Retina (tissue), 1 donor: ENCODE measurements at places on chromosomes 11 and 22.

- DNase-seq, result no peak
These were observed 10.5 kb downstream of the MCAM start for GRCh38 chr11:119306373-119306890.

DNA sequence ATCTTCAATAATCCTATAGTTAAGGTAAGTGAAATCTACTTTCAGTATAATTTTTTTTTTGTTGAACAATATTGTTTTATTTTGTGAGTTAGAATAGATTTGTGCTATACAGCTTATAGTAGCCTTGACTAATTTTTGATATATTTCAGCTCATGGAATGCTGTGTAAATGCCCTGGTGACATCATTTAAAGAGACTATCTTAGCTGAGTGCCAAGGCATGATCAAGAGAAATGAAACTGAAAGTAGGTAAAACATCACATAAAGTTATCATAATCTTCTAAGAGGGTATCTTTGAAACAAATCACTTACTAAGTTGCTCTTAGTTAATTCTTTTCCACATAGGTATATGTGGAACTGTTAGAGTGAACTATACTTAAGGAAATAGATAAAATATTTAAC, 51.4 kb upstream of the ACAT1 start:
- DNase-seq, result no peak

- DNase-seq, result no peak
These were observed 31.6 kb upstream of the IZUMO1R start for GRCh38 chr11:94272738-94273313.

DNA sequence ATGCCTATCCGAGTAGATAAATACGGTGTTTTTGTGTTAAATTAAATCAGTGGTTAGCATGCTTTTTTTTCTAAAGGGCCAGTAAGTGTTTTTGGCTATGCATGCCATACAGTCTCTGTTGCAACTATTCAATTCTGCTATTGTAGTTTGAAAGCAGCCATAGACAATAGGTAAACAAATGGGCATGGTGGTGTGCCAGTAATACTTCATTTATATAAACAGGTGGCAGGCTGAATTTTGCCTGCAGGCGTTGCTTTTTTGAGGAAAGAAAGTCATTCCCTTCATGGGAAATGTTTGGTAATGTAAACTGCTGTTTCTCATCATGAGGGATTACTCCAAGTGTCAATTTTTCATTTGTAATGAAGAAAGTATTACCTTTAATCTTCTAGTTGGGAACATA, 106.5 kb downstream of the TMEM135 start:
- DNase-seq, result no peak

GRCh38 chr11:73270855-73271477, 1.2 kb upstream of the P2RY6 start:
- DNase-seq, result no peak
